ENCODE measurements at places on chromosomes 3 and 15.

- no peak for DNase-seq
Observed at GRCh38 chr3:157001221-157001957, 158.6 kb downstream of the CCNL1 start.

- no peak for DNase-seq
Observed at GRCh38 chr3:180619723-180620122, 17.8 kb downstream of the TTC14 start.

DNA sequence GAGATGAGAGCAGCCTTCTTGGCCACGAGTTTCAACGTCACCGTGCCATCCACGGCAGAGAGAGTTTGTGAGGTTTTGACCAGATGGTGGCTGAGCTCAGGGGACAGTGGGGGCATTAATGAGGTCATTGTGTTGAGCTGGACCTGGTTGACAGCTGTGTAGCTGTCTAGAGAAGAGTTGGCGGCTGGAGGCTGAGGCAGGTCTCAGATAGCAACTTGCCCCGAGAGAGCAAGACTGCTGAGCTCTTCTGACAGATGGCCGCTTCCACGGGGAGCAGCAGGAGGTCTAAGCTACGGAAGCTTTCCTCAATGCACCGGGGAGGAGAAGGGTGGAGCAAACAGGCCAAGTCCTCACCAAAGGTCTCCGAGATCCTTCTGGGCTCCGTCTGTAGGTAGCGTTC is 44.8 kb upstream of the EIF5A2 start:
- DNase-seq = no peak

- DNase-seq = no peak
Observed at GRCh38 chr3:194259982-194260766, 91.0 kb downstream of the CPN2 start.

- no peak for DNase-seq
Observed at GRCh38 chr3:189862385-189862998, 231.3 kb downstream of the TP63 start.

DNA sequence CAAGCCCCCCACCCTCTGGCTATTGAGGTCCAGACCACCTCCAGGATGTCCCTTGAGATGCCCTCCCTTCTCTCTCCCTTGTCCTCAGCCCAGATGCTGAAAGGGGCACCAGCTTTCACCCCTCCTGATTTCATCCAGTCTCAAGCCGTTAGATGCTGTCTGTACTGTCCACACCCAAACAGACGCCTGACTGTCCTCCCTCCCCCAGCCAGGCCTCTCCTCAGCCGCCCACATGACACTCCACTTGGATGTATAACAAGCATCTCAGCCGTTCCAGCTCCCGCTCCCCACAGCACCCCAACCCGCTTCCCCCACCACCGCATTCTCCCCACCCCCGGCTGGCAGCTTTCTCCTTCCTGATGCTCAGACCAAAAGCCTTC is 25.0 kb upstream of the CYP11A1 start:
- no peak for DNase-seq

DNA sequence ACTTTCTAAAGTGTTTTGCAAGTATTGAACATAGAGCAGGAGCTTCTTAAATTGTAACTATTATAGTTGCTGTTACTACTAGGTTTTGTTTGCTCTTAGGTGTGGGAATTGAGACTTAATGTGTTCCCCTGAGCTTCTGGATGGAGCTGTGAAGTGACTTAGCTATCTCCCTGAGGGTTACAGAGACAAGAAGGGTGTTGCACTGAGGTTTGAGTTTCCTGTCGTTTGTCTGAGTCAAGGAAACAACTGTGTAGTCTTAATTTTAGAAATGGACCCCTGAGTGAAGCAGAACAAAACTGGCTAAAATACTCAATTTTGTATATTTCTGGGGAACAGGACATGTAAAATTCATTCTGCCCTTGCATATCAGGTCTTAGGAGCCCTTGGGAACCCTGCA is 20.4 kb downstream of the TTC21A start:
- DNase-seq = no peak

Measured in effector memory CD4-positive, alpha-beta T cell (primary cell).